Activated CD8-positive, alpha-beta T cell treated with anti-CD3 and anti-CD28 coated beads for 36 hours (primary cell): ENCODE measurements at places on chromosomes 5 and 9. TPM values are rescaled to one million over a fixed set of nuclear protein-coding genes. Genes with fewer than 3 reads are reported as not detected.
A peak's percentile ranks its signal among the peaks of the same experiment; 100 is the strongest.

GRCh38 chr5:10307206-10308148 lies at the start of gene CMBL:
TSS of gene CMBL (minus strand) at chr5:10307902. CDS start at chr5:10290762, 17,140 bp downstream.
- peaks cover 29% of the 10 kb centered on the region for H3K27me3 ChIP-seq
- DNase-seq: peak; percentile 39
- H3K36me3 ChIP-seq: no peaks in the 10 kb centered on the region
- peak within 1 kb of the TSS; percentile 72 for H3K4me3 ChIP-seq

DNA sequence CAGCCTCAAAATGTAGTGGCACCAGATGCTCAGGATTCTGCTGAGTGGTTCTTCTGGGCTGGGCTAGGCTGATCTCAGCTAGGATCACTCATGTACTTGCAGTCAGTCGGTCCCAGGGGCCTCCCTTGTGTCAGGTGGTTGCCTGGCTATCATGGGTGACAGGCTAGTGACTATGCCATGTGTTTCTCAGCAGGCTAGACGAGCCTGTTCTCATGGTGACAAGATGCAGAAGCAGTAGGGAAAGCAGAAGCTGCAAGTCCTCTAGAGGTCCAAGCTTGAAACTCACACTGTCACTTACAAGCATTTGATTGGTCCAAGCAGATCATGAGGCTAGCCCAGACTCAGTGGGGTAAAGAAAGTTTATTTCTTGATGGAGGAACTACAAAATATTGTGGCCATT lies 15.2 kb upstream of the KCNMB1 start:
- no peaks in the 10 kb centered on the region for H3K36me3 ChIP-seq
- DNase-seq: no peak
- H3K4me3 ChIP-seq: no peak overlapping the region
- H3K27me3 ChIP-seq: no peaks in the 10 kb centered on the region
- H3K4me1 ChIP-seq: no peaks in the 10 kb centered on the region
- no peak overlapping the region for H3K27ac ChIP-seq

The SOX30 gene
- 0.11 TPM for total RNA-seq

- H3K27ac ChIP-seq: no peak overlapping the region
- DNase-seq: no peak
- H3K27me3 ChIP-seq: no peaks in the 10 kb centered on the region
- no peaks in the 10 kb centered on the region for H3K36me3 ChIP-seq
- H3K4me3 ChIP-seq: no peak overlapping the region
These were observed 199.1 kb downstream of the NNT start for GRCh38 chr5:43802119-43802518.

The PCDHB9 gene
- not detected for total RNA-seq
